ENCODE measurements at places on chromosomes 1 and 21.
A peak's percentile ranks its signal among the peaks of the same experiment; 100 is the strongest.

DNA sequence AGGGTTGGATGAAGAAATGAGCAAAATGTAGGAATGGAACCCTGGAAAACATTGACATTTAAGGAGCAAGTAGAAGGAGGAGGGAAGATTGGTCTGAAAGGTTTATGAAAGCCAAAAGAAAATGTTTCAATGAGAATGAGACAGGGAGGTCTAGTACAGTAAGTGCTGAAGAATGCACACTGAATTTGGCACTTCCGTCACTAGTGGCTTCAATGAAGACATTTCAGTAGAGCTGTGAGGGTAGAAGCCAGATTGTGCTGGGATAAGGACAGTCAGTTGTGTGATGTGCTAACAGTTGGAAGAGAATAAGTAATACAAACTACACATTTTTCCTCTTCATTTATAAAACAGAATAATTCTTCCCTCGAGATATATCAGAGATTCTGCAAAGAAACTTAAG is 17.1 kb downstream of the THEM4 start:
- no peak for DNase-seq

- DNase-seq = no peak
These were observed 12.6 kb upstream of the CHI3L2 start for GRCh38 chr1:111214884-111215283.

DNA sequence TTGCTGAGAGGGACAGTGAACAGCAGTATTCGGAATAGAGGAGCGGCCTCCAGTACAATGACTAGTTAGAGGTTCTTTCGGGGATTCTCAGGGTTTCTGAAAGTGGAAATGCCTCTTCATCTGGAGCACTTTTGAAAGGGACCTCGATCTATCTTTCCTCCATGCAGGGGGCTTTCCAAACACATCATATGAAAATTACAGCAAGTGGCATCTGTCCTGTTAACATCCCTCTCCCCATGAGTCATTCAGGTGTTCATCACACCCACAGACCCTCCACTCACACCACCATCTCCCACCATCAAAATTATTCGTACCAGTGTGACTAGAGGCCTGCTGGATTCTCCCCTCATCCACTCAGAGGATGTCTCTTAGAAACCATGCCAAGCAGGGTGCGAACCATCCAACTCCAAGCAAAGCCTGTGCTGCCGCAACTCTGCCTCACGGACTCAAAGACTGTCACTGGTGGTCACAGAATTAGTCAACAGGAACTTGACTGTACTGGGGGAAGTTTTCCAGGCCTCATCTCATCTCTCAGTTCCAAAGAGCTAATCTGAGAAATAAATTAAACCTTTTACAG is 211.1 kb downstream of the MRPL39 start:
- peak; percentile 75 for DNase-seq

DNA sequence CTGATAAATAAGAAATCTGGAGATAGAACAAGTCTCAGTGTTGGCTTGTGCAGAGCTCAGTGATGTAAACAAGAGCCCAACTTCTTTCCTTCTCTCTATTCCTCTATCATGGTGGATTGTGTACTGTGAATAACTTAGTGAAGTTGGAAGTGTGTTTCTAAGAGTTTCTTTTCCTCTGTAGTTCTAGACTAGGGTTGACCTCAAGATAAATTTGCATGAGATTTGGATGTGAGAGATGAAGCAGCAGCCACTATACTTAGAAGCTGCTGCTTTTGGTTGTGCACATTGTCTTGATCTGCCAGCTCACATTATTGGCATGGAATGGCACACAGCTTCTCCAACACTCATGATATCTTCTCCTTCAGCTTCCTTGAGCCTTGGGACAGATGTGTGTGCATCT is 198.9 kb upstream of the ZP4 start:
- DNase-seq = no peak

DNA sequence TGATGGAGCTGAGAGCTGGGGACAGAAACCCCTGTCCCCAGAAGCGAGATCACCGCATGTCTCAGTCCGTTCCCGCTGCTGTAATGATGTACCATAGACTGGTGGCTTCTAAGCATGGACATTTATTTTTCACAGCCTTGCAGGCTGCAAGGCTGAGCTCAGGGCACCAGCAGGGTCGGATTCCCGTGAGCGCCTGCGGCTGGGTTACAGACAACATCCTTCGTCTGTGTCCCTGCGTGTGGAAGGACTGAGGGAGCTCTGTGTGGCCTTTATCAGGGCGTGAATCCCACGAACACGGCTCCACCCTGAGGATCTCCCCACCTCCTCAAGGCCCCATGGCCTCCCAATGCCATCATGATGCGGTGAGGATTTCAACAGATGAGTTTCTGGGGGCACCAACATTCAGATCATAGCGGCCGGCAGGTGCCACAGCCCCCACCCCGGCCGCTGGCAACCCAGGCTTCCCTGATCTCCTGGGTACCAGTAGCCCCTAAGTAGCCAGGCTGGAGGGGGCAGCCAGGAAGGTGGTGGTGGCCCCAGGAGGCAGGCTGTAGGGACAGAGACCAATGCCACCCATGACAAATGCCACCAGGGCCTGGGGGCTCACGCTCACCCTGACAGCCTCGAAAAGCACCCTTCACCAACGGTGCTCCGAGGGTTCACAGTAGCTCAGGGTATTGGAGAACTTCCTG is 104.4 kb downstream of the CRYAA start:
- DNase-seq = no peak

DNA sequence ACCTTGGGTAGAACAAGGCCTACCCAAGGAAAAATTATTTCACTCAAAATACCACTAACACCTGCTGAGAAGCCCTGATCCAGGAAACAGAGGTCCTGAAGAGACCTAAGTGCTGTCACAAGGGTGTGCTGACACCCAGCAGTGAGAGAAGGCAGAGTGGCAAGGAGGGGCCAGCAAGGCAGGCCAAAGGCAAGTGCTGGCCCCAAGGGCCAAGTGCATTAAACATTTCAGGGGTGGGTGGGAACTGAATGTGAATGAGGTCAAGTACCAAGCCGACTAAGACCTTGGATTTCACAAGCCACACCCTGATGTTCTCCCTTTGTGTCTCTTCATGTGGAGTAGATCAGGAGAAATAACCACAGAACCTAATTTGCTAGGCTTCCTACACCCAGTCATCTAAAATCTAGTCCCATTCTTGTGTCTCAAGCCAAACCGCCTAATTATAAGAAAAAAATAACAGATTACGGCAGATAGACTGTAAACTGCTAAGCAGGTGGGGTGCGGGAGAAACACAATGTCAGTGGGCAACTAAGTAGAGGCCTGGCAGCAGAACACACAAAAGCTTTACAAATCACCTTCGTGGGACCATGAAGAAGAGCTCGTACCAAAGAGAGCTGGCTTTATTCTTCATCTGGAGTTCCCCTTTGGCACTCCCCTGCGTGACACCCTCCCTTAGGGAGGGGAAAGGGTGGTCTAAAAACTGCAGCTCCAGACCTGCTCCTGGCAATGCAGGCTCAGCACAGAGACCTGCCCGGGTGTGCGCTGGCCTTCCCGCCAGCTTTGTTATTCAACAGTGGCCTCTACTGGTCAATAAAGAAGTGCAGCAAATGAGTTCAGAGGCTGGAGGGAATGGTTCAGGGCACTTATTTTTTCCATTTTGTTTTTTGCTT is 8.7 kb downstream of the UBE2G2 start:
- no peak for DNase-seq

DNA sequence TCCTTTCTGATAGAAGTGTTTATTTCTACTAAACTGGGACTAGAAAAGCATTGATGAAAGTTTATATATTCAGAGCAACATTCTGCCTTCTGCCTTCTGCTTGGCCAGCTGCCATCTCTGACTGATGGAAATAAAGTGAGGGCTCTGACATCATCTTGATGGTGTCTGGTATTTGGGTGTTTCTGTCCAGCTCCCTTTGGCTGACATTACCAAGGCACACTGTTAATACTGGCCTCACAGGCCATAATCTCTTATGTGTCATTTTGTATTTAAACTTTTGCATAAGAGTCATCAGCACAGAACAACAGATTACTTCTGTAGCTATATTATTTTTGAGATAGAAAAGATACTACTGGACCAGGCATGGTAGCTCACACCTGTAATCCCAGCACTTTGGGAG is 216.9 kb downstream of the RYR2 start:
- DNase-seq = no peak

GRCh38 chr1:231203259-231204057 is 37.6 kb upstream of the GNPAT start:
- no peak for DNase-seq

DNA sequence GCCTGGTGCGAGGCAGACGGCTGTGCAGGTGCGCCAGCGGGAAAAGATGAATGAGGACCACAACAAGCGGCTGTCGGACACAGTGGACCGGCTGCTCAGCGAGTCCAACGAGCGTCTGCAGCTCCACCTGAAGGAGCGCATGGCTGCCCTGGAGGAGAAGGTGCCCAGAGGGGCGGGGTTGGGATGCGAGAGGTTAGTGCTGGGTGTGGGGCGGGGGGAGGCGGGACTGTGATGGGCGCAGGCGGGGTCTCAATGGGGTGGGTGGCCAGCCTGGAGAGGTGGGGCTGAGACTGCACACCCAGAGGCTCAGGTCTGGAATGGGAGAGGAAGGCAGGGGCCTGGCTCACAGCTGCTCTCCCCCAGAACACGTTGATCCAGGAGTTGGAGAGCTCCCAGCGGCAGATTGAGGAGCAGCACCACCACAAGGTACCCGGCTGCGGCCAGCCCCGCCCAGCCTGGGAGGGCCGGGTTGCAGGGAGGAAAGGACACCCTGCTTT is 22.3 kb downstream of the PPFIA4 start:
- no peak for DNase-seq

- DNase-seq = no peak
These were observed 149.5 kb downstream of the NOS1AP start for GRCh38 chr1:162218975-162219374.

DNA sequence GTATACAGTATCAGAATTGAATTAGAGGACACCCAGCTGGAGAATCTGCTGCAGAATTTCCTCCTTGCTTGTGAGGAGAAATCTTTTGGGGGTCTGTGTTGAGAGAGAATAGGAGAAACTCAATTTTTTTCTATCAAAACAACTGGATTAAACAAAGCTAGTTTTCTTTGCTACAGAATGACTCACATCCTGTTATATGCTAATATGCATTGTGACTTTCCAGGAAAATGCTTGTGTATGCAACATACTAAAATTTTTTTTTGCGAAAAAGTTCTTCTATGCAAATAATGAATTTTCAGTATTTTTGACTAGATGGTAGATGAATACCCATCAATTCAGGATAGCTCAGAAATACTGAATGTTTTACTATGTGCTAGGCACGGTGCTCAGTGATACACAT is 2.2 kb downstream of the VAMP4 start:
- no peak for DNase-seq

- no peak for DNase-seq
These were observed 176.5 kb downstream of the HIVEP3 start for GRCh38 chr1:41742219-41742618.

DNA sequence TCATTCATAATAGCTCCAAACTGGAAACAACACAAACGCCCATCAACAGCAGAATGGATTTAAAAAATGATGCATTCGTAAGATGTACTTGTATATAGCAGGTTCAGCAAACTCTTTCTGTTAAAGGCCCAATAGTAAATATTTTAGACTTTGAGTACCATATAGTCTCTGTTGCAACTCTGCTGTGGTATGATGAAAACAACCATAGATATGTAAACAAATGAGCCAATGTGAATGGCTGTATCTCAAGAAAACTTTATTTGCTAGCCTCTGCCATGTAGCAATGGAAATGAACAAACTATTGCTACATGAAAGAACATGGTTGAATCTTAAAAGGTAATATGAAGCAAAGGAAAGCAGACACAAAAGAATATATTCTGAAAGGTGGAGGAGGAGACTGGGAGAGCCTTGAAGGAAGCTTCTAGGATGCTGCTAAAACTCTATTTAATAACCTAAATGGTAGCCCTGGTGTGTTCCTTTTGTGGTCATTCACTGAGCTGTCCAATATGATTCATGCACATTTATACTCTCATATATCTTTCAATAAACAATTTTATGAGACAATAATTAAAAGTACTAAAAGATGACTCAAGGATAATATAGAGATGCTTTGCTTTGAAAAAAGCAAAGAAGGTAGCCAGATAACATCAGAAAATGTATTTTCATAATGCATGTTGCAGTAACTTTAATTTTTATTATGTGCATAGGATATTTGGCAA is 29.1 kb upstream of the FMO3 start:
- no peak for DNase-seq

DNA sequence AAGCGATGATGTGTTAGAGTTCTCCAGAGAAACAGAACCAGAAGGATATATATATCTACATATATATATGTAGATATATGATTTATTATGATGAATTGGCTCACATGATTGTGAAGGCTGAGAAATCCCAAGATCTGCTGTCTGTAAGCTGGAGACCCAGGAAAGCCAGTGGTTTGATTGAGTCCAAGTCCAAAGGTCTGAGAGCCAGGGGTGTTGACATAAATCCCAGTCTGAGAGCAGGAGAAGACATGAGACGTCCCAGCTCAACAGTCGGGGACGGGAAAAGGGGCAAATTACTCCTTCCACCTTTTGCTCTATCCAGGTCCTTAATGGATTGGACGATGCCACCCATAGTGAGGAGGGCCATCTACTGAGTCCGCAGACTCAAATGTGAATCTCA is 126.6 kb downstream of the PRDM2 start:
- no peak for DNase-seq

DNA sequence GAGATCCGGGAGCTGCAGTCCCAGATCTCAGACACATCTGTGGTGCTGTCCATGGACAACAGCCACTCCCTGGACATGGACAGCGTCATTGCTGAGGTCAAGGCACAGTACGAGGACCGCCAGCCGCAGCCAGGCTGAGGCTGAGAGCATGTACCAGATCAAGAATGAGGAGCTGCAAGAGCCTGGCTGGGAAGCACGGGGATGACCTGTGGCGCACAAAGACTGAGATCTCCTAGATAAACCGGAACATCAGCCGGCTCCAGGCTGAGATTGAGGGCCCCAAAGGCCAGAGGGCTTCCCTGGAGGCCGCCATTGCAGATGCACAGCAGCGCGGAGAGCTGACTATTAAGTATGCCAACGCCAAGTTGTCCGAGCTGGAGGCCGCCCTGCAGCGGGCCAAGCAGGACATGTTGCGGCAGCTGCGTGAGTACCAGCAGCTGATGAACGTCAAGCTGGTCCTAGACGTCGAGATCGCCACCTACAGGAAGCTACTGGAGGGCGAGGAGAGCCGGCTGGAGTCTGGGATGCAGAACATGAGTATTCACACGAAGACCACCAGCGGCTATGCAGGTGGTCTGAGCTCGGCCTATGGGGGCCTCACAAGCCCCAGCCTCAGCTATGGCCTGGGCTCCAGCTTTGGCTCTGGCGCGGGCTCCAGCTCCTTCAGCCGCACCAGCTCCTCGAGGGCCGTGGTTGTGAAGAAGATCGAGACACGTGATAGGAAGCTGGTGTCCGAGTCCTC is 25.5 kb downstream of the ETV3L start:
- DNase-seq = peak; percentile 14

GRCh38 chr1:2199042-2199810 is 4.7 kb upstream of the FAAP20 start:
- peak; percentile 83 for DNase-seq

GRCh38 chr1:111488669-111489068 is 14.8 kb downstream of the ADORA3 start:
- DNase-seq = no peak

DNA sequence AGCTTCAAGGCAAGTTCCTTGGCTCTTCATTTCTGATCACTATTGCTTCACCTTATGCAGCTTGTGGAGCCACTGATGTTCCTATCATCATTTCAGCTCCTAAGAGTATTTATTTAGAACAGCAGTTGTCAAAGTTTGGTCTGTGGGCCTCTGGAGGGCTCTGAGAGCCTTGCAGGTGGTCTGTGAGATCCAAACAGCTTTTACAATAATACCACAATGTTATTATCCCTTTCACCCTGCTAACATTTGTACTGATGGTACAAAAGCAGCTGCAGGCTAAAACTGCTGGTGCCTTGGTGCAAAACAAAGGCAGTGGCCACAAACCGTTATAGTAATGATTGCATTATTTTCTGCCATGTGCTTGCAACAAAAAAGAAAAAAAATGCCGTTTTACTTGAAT is 33.8 kb downstream of the PATJ start:
- no peak for DNase-seq
